ENCODE measurements at places on chromosomes 7 and 10. TPM values are rescaled to one million over a fixed set of nuclear protein-coding genes. Genes with fewer than 3 reads are reported as not detected.

NAT16 gene
- polyA plus RNA-seq: not detected

ODAD2 gene
- 1.2 TPM for polyA plus RNA-seq

ELAPOR2 gene
- polyA plus RNA-seq: 9.5 TPM

NCF1 gene
- polyA plus RNA-seq: 1.7 TPM

DNA sequence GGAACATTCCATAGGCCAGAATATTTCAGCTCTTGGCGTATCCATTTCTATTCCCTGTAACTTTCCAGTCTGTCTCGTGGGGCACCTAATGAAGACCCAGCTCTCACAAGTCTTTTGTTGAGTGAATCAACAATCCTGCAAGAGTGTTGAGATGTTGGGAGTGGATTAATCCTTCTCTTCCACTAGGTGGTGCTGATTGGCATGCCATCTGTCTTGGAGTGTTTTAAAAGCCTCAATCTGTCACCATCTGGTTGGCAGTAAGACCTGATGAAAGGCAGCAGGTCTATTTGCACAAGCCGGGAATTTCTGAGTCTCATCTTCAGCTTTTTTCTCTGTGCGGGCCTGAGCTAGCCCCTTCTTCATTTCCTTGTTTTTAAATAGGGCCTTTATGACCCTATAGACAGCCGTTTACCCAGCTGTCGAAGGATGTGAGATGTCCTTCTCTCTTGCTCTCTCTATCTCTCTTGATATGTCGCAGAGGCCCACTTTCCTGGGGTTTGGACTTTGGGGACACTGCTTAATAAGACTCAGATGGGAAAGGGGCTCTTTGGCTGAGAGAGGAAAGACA is 180.5 kb downstream of the ZNF365 start:
- DNase-seq: no peak

DNA sequence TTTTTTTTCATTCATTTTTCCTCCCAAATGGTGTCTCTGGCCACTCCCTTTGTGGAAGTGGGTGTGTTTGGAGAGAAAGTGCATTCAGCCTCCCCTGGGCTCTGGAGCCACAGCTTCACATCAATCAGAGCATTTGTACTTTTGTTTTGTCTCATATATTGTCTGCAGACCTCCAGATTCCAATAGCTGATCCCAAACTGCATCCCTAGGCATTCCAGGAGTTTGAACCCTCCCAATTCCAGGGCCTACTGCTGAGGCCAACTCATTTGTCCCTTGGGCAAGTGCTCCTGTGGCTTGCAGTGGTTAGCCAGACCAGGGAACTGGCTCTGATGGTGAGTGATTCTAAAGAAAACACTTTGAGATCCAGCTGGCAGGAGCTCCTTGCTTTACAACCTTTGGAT is 163.3 kb downstream of the IPMK start:
- no peak for DNase-seq

- DNase-seq: no peak
Observed at GRCh38 chr7:39069031-39069430, 91.3 kb downstream of the POU6F2 start.

DNA sequence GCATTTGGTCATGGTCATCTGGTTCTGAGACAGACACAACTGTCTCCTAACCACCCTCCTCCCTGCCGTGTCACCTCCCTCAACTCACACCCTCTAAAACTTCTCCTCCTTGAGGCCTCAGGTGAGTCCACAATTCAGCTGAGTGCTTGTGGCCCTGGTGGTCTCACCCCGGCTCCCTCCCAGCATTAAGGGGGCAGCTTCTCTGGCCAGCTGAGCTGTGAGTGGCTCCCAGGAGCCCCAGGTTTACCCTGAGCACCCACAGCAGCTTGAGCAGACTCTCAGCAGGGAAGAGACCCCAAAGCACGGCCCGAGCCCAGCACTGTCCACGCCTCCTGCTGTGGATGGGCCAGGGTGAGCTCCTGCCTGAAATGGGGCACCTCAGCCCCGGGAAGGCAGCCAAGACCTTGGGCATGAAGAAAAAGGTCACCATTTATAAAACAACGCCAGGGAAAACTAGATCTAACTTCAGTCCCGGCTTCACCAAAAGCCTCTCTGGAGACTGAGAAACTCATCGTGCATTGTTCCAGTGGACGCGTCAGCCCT is 201.2 kb downstream of the TCERG1L start:
- no peak for DNase-seq

DNA sequence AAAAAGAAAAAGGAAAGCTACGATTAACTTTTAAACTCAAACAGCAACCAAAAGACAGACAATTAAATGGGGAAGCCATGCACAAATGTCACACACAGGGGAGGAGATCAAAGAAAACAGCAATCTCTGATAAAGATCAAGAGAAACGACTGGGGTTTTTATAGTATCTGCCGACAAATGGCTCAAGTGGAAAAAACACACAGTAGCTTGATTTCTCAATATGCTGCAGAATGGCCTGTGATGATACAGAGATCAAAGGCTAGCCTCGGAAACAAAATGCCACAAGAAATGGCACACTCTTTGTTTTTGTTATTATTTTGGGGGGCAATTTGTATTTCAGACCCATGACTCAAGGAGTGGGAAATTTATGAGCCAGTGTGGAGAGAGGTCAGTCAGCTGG is 126.1 kb downstream of the TEX36 start:
- no peak for DNase-seq

- DNase-seq: no peak
Observed at GRCh38 chr7:35411331-35411730, 157.4 kb upstream of the TBX20 start.

DNA sequence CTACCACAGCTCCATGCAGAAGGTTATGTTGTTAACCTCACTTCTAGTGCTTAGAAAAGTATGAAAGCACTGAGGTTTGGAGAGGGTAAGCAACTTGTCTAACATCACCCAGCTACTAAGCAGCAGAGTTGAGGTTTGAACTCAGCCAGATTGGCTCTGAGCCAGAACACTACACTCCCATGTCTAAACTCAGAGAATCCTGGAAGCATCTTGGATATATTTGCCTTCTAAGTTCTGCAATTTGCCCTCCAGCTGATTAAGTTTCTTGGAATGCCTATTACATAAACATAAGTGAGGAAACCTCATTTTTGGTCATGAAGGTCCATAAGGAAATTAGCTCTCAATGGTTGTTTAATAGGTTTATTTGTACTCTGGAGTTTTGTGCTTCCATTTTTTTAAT is 78.1 kb upstream of the PHYHIPL start:
- no peak for DNase-seq

- DNase-seq: peak; percentile 37
Observed at GRCh38 chr7:45978010-45978681, 57.1 kb upstream of the IGFBP3 start.

DNA sequence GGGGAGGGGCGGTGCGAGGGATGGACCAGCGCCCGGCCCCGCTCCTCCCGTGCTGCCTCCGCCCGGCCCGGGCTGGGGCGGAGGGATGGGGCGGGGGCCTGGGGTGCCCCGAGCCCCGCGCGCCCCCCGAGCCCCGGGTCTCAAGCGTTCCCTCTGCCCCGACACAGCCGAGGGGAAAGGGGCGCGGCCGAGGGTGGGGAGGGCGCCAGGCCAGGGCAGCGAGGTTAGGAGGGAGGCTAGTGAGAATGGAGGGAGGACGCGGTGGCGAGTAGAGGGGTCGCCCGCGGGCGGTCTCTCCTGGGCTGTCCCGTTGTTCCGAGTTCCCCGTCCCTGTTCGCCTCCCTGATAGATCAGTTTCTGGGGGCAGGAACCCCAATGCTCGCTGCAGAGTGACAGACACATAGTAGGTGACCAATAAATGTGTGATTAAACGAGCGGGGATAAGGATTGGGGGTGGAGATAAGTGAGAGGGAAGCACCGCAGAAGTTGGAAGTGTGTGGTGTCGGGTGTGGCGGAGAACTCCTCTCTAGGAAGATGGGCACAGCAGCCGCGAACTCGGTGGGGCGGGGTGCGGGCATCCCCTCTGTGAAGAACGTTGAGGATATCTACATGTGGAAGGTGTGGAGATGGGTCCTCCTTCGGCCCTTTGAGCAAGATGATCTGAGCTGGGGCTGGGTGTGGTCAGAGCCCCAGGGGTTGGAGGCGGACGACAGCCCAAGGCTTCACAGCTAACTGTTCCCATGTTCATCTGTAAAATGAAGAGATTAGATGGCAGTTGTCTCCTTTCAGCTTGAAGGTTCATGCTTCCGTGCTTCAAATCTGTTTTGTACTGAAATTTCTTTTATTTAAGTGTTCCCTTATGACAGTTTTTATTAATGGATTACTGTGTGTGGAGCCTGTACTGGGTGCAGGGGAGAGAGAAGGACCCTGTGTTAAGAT is 580 bp downstream of the ZNF775 start:
- no peak for DNase-seq

- no peak for DNase-seq
Observed at GRCh38 chr7:15557686-15558085, 4.1 kb downstream of the AGMO start.

GRCh38 chr7:142298009-142298408 is 40.2 kb upstream of the PRSS58 start:
- no peak for DNase-seq

DNA sequence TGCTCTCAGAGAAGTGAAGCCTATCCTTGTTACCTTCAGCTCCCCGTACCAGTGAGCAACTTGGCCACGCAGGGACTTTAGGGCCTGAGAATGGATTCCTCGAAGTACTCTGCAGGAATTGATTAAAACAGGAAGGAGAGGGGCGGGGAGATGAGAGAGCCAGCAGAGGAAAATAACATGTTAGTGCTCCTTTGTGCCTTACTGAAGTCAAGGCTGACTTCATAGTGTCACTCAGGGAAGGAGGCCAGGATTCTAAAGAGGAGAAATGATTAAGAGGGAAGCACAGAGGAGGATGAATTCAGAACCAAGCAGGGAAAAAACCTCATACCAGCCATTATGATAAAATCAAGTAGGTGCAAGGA is 195.6 kb upstream of the RHOBTB1 start:
- DNase-seq: no peak

DNA sequence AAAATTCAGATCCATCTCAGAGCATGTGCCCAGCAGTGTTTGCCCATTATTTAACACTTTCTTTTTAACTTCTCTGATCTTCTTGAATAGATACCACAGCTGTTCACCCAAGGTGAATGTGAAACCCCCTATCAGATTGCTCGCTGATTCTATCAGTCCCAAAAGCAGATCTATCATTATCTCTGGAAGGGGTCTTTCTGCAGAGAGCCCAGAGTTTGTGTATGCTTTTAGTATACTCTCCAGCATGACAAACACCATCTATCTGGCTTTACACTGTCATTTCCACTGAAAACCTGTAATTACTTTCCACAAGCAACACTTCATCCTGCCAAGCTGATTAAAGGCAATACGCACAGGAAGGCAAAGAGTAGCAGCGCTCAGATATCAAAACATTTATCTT is 168.2 kb downstream of the CACNA2D1 start:
- DNase-seq: no peak

DNA sequence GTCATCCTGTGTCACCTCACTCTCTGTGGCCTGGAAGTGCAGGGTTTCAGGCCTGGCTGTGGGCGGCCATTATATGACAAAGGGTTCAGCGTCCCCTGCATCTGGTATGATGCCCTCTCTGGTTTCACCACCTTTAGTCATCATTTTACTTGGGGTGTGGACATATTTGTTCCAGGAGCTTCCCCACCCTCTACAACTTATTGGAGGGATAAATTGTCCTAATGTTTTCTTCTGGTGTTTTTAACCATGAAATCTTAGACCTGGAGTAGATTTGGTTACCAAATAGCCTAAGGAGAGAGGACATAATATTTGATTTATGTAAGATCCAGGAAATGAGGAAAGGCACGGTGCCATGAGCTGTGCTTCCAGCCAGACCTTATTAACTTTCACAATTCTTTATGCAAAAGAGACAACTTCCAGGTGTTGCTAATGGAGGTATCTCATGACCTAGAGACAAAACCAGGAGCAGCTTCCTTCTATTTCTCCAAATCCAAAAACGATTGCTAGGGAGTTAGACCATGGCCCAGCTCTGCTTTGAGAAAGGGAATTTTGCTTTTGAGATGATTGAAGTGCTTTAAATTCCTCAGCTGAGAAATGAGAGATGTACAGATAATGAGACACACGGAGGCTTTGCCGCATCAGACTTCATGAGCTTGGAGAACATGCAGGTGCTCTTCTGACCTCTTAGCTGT is 20.9 kb downstream of the WBP1L start:
- no peak for DNase-seq

- no peak for DNase-seq
Observed at GRCh38 chr7:112162784-112163506, 43.3 kb downstream of the DOCK4 start.

DNA sequence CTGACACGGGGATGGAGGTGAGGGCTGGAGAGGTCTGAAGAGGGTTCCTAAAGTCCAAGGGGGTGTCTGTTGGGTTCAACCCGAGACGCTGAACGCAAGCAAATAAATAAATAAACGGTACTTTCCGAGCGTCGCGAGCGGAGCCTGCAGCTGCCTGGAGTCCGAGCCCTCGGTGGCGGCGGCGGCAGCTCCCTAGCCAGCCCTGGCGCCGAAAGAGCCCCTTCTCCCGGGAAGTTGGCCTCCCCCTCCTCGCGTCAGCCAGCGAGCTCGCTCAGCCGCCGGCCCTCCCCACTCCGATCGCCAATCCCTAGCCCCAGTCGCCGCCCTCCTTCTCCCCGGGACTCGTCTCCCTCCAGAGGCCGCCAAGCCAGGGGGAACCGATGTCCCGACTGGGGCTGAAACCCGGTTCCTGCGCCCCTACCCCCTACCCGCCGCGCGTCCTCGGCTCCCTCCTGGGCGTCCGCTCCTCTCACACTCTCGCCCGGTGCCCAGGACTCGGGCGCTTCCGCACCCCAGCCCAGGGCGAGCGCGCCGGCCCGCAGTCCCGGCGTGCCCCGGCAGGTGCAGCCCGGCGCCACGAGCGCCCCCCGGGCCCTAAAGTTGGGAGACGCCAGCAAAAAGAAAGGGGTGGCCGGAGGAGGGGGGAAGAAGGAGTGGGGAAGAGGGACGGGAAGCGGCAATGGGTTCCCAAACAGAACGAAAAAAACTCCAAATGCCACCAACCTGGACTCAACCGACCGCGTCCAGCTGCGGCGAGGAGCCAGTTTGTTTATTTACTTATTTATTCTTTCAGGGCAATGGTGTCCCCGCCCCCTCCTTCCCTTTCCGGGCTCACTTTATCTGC is at the start of gene GFRA1:
Gene GFRA1, minus strand, starts transcription at position 767 of the 844 bp plus-strand sequence. CDS start 1,177 bp downstream, outside the sequence.
- DNase-seq: no peak

GRCh38 chr10:51080311-51081006 is 6.2 kb downstream of the PRKG1 start:
- no peak for DNase-seq

DNA sequence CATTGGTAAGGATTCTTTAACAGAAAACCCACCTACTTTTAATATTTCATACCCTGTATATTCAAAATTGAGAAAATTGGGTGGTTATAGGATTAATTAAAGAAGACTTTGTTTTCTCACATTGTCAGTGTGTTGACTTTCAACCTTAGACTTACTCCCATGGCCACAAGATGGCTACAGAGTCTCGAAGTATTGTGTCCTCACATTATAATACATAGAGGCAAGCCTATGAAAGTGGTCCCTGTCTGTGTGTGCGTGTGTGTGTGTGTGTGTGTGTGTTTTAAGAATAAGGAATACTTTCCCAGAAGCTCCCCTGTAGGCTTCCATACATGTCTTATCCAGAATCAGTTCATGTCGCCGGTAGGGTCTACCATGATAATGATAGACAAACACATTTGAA is 180.0 kb downstream of the PHF14 start:
- no peak for DNase-seq

DNA sequence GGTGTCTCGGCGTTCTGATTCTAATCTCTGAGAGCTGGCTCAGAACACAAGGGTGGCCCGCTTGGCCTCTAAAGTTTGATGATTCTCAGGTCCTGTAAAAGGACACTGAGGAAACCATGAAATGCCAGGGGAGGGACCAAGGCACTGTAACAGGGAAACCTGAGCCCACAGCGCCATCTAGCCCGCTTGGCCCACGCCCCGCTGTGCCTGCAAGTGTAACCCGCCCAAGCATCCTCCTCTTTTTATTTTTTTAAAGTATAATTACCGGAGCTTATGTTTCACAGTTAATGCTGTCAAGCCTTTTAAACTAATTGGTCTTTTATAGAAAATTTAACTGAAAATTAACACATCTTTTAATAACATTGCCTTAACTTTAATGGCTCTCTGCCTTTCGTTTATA is 734.7 kb downstream of the KCNMA1 start:
- DNase-seq: no peak

All from left renal cortex interstitium (tissue), 4 donors.